ENCODE measurements at places on chromosomes 11 and 22. TPM values are rescaled to one million over a fixed set of nuclear protein-coding genes. Genes with fewer than 3 reads are reported as not detected.

DNA sequence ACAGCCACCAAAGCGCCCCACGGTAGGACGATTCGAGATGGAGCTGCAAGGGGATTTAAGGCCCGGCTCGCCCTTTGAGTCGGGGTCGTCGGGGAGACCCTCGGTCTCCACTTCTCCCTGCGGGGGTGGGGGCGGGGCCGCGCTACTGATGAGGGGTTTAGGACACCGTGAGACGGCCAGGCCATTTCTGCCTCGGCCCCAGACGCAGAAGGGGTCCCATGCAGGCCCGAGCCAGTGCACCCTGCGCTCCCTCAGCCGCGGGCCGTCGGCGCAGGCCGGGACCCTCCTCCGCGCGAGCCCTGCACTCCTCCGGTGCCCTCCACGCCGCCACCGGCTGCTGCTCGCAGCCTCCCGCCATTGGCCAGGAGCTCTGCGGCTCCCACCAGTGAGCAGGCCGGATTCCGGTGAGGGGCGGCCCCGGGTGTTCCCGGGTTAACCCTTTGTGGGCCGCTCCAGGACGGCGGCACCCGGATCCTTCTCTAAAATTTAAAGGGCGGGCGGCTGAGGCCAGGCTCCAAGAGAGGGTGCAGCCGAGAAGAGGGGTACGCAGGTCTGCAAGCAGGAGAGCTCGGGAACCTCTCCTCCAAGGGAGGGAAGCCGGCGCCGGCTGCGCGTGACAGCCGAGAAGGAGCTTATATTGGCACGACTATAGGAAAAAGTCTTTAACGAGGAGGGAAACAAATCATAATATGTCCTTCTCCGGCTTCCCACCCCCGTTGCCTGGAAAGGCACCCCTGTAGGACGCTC is 18.0 kb downstream of the CREB3L1 start:
- DNase-seq, result peak; percentile 67

GRCh38 chr11:37110385-37110784 is 512.3 kb upstream of the RAG2 start:
- no peak for DNase-seq

DNA sequence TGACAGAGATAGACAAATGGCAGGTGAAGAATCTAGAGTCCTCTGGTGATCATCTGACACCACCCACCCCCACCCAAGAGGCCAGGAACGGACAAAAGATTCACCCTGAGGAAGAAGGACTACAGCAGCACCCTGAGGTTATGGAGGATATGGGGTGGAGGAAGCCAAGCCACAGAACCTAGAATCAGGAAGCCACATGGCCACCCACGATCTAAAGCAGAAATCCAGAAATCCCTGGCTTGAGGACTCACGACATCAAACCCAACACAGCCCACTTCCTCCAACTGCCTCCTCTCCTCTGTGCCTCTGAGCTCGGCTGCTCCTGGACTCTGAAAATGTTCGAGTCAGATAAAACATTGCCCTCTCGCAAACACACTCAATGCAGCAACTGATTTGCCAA is 364.3 kb downstream of the SHANK2 start:
- no peak for DNase-seq

GRCh38 chr11:133579165-133580031 is 47.1 kb upstream of the OPCML start:
- DNase-seq, result no peak

DNA sequence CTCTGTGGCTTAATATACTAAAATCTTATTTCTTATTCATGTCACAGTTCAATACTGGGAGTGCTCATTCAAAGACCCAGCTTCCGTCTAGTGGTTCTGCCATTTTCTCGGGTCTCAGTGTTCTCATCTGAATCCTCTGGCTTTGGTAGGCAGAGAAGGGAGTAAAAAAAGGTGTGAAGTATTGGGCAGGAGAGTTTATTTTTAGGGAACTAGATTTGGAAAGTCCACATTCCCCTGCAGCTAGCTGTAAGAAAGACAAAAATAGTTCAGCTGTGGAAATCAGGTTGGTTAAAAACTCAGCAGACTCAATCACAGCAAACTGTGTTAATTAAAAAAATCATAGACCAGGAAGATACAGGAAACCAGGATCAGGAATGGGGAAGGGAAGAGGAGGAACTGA is 4.1 kb upstream of the LYVE1 start:
- no peak for DNase-seq

DNA sequence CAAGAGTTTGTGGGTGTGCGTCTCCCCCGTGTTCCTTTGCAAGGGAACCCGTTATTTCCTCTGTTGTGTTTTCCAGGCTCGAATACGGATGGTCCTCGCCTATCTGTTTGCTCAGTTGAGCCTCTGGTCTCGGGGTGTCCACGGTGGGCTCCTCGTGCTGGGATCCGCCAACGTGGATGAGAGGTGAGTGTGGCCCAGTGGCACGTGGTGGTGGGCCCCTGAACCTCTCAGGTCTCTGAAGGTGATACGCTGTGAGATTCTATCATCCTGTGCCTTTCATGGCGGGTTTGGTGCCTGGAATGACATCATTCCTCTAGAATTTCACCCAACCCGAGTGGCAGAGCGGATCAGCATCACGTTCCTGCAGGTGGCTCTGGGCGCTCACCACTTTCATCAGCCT is 32.5 kb downstream of the NADSYN1 start:
- no peak for DNase-seq

Gene KDM4D
- total RNA-seq, result 0.76 TPM

Gene C11orf86
- not detected for total RNA-seq

GRCh38 chr11:100821198-100821597 is 134.1 kb downstream of the ARHGAP42 start:
- no peak for DNase-seq

Gene MYRF
- total RNA-seq, result 1.1 TPM

Gene TMEM126A
- total RNA-seq, result 81.1 TPM
